ENCODE measurements at places on chromosomes 4 and X. TPM values are rescaled to one million over a fixed set of nuclear protein-coding genes. Genes with fewer than 3 reads are reported as not detected.

GRCh38 chr4:88672987-88673386, 24.6 kb downstream of the NAP1L5 start:
- no peak for DNase-seq

- DNase-seq, result no peak
Observed at GRCh38 chrX:109270580-109271484, 211.1 kb downstream of the GUCY2F start.

GRCh38 chr4:137226900-137227299, 305.4 kb downstream of the PCDH18 start:
- no peak for DNase-seq

DNA sequence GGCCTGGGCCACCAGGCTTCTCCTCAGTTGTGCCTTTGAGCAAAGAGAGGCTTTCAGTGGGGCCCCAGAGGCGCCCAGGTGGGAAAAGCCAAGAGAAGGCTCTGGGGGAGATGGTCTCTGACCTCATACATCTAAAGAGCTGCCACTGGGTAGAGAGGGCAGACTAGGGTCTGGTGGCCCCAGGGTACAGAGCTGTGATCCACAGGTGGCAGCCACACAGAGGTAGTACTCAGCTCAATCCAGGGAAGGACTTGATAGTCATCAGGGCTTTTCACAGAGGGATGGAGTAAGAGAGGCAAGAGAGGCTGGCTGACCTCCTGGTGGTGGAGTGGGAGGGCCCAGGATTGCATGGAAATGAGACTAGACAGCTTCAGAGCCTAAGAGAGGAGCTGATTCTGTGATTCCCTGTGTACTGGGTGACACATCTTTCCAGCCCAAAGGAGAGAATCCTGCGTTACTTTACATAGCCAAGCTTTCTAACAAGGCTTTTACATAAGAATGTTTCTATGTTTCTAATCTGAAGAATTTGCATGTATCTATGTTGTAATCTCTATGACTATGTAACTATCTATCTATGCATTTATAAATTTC, 53.2 kb upstream of the PJA1 start:
- DNase-seq, result no peak

The GYG2 gene
- polyA plus RNA-seq, result 9.3 TPM

- DNase-seq, result no peak
Observed at GRCh38 chr4:144861471-144861870, 215.5 kb downstream of the HHIP start.

The CTPS2 gene
- 6.6 TPM for polyA plus RNA-seq

Data from BJ (cell line).